ENCODE measurements at places on chromosomes 12 and 14.

GRCh38 chr14:100100032-100100703 is 34.9 kb downstream of the EVL start:
- DNase-seq, result no peak

DNA sequence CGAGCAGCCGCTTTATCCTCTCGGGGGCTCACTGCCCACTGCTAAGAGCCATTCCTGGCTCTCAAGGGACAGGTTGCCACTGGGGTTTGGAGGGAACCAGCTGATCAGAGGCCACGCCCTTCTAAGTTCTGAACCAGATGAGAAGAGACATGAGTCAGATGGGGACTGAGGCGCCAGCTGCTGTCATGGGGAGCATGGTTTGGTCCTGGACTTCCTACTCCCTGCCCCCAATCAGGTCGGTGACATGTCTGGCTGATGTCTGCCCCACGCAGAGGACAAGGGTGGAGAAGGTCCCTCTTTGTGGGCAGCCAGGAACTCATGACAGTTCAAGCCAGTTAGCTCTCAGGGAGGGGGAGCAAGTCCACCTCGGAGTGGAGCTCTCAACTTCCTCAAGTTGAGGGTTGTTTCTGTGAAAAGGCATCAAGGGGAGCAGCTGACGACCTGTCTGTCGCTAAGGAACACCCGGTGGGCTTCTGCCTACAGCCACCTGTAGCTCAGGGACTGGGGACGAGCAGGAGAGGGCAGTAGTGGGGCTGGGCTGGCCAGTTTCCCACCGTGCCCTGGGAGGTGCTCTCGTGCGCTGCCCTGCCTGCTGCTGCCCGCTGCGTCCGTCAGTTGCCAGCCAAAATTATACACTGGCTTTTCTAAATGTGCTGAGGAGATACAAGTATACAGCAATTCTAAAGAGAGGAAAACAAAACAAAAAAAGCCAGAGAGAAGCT is 20.5 kb downstream of the PSMC1 start:
- DNase-seq, result no peak

GRCh38 chr12:116121453-116121871 is 156.0 kb downstream of the MED13L start:
- no peak for DNase-seq

- no peak for DNase-seq
Measured at GRCh38 chr12:125860672-125861288, 795.5 kb downstream of the AACS start.

- DNase-seq, result no peak
Measured at GRCh38 chr14:68857516-68858070, 64.7 kb upstream of the ZFP36L1 start.

DNA sequence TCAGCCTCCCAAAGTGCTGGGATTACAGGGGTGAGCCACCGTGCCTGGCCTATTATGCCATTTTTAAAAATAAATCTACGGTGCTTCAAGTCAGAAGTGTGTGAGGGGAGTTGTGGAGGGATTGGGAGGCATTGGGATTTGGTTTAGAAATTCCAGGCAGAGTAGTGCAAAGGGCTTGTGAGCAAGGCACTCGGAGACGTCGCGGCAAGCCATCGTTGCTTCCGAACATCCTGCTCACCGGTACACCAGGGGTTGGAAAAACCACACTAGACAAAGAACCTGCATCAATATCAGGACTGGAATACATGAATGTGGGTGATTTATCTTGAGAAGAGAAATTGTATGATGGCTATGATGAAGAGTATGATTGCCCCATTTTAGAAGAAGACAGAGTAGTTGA is 227.0 kb downstream of the ALG10 start:
- DNase-seq, result no peak

- DNase-seq, result no peak
Measured at GRCh38 chr12:100229036-100229635, 28.5 kb downstream of the ACTR6 start.

- no peak for DNase-seq
Measured at GRCh38 chr12:108613548-108613947, 15.7 kb upstream of the TMEM119 start.

DNA sequence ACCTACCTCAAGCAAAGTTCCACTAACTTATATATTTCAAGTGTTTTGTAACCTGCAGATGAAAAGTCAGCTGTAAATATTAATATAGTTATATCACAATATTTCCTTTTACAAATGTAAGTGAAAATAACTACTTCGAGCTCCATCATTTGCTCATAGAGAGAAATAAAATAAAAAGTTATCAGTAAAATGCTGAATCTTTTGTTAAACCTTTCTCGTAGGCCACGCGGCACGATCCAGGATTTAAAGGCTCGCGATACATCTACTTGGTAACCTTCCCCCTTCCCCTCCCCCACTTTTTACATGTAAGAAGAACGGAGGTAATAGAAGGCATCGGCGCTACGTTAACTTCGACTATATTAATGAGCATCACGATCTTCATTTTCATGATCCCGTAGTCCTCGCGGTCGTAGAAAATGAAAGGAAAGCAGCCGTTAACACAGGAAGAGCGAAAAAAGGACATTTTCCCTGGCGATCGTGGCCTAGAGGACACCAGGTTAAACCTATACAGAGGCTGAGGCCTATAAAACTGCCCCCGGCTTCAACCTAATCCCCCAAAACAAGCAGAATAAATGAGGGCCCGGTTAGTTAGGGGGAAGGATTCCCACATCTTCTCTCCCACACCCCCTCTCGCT is 508 bp downstream of the HNRNPC start:
- peak; percentile 47 for DNase-seq

DNA sequence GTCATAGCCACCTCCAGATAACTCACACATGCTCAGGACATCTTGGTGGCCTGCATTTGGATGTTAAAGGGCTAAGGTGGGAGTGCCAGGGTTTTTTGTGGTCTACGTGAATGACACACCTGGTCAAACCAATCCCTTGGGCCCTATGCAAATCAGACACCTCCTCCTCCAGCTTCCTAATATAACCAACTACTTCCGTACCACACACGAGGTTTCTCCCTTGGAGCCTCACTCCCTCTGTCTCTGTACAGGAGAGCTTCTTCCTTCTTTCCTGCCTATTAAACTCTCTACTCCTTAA is 19.6 kb downstream of the APOBEC1 start:
- no peak for DNase-seq

GRCh38 chr14:100677554-100678468 is 48.9 kb upstream of the DLK1 start:
- DNase-seq, result no peak

GRCh38 chr12:54439521-54440255 is 20.6 kb upstream of the ITGA5 start:
- no peak for DNase-seq

GRCh38 chr12:52872644-52873389 is 24.0 kb upstream of the KRT78 start:
- no peak for DNase-seq

- no peak for DNase-seq
Measured at GRCh38 chr14:35229084-35229791, 62.9 kb upstream of the PSMA6 start.

DNA sequence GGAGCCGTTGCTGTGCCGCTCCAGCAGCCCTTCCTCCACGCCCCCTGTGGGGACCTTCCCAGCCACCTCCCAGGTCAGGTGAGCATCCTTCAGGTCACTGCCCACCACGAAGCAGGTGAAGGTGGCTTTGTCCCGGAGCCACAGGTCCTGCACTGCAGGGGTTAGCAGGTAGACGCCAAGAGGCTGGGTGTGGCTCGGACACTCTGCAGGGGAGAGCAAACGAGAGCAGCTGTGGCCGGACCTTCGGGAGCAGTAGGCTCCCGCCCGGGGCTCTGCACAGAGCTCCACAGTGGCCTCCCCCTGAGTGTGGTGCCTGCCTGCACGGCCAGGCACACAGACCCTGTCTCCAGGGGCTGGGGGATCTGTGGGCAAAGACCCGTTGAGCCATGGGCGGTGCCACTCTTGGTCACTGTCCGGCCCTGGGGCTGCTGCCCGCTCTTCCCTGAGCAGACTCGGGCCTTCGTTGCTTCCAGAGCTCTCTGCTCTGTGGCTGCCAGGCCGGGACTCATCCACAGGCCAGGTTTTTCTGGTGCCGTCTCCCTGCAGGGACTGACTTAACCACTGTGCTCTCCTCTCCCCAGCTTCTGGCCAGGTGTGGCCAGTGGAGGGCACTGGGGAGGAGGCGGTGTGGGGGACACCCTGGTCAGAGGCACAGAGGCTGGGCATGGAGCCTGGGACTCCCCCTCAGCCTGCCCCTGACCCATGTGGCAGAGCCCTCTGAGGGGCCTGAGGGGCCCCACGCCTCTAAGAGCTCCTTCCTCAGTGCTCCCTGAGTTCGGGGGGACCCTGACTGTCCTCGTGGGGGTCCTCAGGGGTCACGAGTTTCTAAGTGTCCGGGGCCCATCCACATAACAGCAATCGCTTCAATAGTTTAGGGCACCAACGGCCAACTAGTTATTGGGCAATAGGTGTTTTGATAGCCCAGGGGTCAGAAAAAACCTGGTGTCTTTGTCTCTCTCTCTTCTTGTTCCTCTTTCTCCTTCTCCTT is 314.9 kb downstream of the TMEM121 start:
- DNase-seq, result no peak

DNA sequence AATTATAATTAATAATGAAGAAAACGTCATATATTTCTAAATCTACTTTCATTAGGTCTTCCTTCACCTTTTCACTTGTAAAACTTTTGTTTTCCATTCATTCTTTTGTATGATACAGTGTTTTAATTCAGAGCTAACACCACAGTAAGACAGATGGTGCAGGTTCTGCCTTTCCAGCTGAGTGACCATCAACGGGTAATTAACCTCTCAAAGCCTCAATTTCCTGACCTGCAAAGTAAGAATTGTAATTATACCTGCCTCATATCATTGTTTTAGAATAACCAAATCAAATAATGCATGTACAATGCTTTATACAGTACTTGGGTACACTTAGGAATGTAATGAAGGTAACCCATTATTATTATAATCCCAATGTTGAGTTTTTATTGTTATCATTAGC is 157.6 kb downstream of the FOXA1 start:
- DNase-seq, result no peak

GRCh38 chr14:61140271-61140670 is 140.9 kb downstream of the TMEM30B start:
- DNase-seq, result no peak
